Parietal lobe (tissue), 2 donors: ENCODE measurements at places on chromosomes 5 and 9. TPM values are rescaled to one million over a fixed set of nuclear protein-coding genes. Genes with fewer than 3 reads are reported as not detected.

The CDC20B gene
- total RNA-seq: 0.31 TPM

The FBP2 gene
- not detected for total RNA-seq

The GABRP gene
- total RNA-seq: not detected

The IDNK gene
- 5.3 TPM for total RNA-seq

The ECPAS gene
- total RNA-seq: 122 TPM

The SLC6A19 gene
- not detected for total RNA-seq

The GNE gene
- total RNA-seq: 42.6 TPM

The UBTD2 gene
- total RNA-seq: 62.9 TPM

The PRUNE2 gene
- total RNA-seq: 29.1 TPM

The ARHGEF39 gene
- total RNA-seq: 0.31 TPM
